ENCODE measurements at places on chromosomes 5 and 9.
A peak's percentile ranks its signal among the peaks of the same experiment; 100 is the strongest.

GRCh38 chr5:42309865-42310264 is 113.4 kb upstream of the GHR start:
- H3K4me1 ChIP-seq, result no peaks in the 10 kb centered on the region
- H3K4me3 ChIP-seq, result no peak overlapping the region
- no peak overlapping the region for H3K27ac ChIP-seq
- DNase-seq, result no peak
- H3K36me3 ChIP-seq, result no peaks in the 10 kb centered on the region
- no peaks in the 10 kb centered on the region for H3K27me3 ChIP-seq

DNA sequence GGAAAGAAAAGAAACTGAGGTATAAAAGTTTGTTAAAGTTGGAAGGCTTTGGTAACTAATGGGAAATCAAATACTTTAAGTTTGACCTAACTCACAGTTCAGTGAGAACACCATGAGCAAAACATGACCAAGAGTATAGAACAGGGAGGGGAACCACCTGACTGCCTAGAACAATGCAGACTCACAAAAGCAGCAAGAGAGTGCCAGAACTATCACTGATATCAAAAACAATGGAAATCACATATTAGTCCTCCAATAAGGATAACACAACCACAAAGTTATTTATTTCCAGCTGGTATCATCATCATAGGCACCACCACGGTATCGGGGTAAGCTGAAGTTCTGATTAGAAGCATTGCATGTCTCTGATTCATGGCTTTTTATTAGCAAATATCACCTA is 77.5 kb downstream of the TRPM6 start:
- no peaks in the 10 kb centered on the region for H3K4me1 ChIP-seq
- no peak overlapping the region for H3K27ac ChIP-seq
- no peak for DNase-seq
- no peaks in the 10 kb centered on the region for H3K36me3 ChIP-seq

DNA sequence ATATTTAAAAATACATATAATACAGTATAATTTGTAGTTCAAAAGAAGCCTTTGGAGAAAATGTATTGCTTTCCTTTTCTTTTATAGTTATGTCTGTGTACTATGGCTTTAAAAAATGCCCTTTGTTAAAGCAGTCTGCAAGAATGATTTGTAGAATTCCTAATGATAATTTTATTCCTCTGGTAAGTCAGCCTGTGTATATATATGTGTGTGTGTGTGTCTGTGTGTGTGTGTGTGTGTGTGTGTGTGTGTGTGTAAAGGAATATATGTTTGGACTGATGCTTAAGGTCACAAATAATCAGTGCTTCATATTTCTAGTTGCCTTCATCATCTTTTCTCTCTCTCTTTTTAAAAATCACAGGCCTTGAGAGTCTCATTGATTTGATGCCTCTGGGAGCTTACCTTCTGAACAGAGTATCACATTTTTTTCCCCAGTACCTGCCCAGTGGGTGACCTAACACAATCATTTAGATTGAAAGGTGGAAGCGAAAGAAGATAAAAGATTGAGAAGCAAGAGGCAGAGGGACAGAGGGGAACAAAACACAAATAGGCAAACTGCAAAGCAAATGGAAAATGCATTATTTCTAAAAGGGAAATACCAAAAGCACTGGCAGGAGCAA is 709.2 kb upstream of the DMAC1 start:
- no peak for DNase-seq
- H3K27me3 ChIP-seq, result no peaks in the 10 kb centered on the region
- H3K36me3 ChIP-seq, result no peaks in the 10 kb centered on the region
- H3K27ac ChIP-seq, result no peak overlapping the region

GRCh38 chr9:110355911-110356310 is 18.2 kb upstream of the TXNDC8 start:
- no peak overlapping the region for H3K27ac ChIP-seq
- no peaks in the 10 kb centered on the region for H3K4me1 ChIP-seq
- H3K27me3 ChIP-seq, result no peaks in the 10 kb centered on the region
- H3K4me3 ChIP-seq, result no peak overlapping the region

DNA sequence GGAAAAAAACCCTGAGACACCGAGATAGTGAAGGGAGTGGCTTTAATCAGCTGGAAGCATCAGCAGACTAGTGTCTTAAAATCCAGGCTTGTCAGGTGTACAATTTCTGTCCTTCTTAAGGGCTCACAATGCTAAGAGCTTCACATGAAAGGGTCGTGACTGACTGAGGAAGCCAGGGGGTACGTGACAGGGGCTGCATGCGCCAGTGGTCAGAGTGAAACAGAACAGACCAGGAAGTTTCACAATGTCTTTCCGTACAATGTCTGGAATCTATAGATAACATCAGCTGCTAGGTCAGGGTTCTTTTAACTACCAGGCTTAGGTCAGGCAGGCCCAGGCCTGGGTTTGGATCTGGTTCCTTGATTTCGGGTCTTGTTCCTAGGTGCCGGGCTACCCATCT is 253.0 kb downstream of the CDH10 start:
- no peaks in the 10 kb centered on the region for H3K27me3 ChIP-seq
- H3K4me3 ChIP-seq, result no peak overlapping the region
- H3K27ac ChIP-seq, result no peak overlapping the region
- DNase-seq, result no peak

DNA sequence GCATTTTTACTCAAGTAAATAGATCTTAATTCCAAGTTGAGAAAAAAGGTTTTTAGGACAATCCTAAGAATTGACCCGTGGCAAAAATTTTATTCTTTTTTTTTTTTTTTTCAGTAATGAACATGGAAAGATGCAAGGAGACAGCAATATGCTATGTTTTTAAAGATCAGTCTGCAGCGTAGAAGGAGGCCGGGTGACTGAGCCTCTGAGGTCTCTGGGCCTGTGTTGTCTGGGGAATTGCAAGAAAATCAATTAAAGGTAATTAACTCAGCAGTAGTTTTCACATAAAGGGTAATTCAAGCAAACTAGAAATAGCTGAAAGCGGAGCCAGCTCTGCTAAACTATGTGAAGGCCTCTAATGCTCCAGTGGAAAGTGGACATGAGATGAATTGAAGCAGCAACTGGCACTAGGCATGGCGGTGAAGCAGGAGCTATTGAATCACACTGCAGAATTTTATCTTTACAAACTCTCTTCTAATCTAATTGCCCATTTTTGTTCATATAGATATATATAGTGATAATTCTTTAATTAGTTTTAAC is 285.2 kb upstream of the ITGA1 start:
- no peak overlapping the region for H3K4me3 ChIP-seq
- H3K4me1 ChIP-seq, result no peaks in the 10 kb centered on the region
- H3K36me3 ChIP-seq, result no peaks in the 10 kb centered on the region
- DNase-seq, result no peak

DNA sequence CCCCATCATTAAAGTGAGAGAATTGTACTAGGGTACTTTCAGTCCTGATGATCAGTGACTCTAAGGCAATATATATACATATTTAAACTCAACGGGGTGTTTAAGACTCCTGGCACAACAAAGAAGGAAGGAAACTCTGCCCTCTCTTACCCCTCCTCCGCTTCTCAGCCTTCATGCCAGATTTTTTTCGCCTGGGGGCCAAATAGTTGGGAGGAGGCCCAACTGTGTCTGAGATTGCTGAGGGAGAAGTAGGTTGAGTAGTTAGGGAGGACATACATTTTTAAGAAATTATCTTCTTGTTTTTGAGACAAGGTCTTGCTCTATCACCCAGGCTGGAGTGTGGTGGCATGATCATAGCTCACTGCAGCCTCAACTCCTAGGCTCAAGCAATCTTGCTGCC is 127.7 kb upstream of the SHB start:
- no peaks in the 10 kb centered on the region for H3K36me3 ChIP-seq
- no peak overlapping the region for H3K4me3 ChIP-seq
- no peak for DNase-seq
- no peak overlapping the region for H3K27ac ChIP-seq

DNA sequence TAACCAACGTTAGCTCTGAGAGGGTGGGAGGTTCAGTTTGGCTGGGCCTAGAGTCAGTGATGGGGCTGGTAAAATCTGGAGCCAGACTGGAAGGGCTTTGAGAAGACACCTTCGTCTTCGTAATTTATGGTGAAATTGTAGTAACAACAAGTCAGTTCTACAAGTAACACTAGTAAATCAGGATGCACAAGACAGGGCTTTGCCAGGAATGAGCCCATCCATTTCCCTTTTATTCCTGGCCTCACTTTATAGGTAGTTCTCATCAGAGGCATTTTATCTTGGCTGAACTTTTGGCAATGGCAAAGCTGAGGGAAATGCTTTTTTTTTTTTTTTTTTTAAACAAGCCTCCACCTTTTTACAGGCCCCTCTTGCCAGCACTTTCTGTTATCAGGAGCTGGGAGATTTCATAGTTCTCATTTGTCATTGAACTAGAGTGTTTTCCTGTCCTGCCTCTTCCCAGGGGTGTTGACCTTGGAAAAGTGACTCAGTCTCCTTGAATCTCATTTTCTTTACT is 110.5 kb upstream of the KLF4 start:
- H3K27ac ChIP-seq, result peak overlapping the region; percentile 58
- no peaks in the 10 kb centered on the region for H3K27me3 ChIP-seq
- peaks cover 10% of the 10 kb centered on the region for H3K4me1 ChIP-seq

DNA sequence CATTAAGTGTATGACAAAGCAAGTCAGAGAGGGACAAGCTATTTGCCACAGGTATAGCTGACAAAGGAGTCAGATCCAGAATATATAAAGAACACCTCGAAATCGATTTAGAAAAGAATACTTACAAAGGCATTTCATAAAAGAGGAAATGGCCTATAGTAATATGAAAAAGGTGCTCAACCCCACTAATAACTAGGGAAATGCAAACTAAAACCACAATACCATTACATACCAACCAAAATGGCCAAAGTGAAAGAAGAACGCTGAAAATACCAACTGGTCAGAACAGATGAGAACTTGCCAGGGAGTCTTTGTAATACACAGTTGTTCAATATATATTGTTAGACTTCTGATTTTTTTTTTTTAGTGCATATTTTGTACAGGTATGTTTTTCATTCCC is 152.9 kb downstream of the CDC42SE2 start:
- no peak for DNase-seq
- H3K27ac ChIP-seq, result no peak overlapping the region
- H3K27me3 ChIP-seq, result no peaks in the 10 kb centered on the region

GRCh38 chr5:139696894-139697658 is 48.9 kb downstream of the CXXC5 start:
- peaks cover 47% of the 10 kb centered on the region for H3K4me1 ChIP-seq
- H3K27ac ChIP-seq, result peak overlapping the region; percentile 94
- DNase-seq, result peak; percentile 85
- H3K27me3 ChIP-seq, result no peaks in the 10 kb centered on the region
- H3K4me3 ChIP-seq, result peak overlapping the region; percentile 38

GRCh38 chr5:14128079-14128478 is 15.1 kb upstream of the TRIO start:
- H3K4me3 ChIP-seq, result no peak overlapping the region
- H3K4me1 ChIP-seq, result no peaks in the 10 kb centered on the region
- no peaks in the 10 kb centered on the region for H3K27me3 ChIP-seq
- no peak overlapping the region for H3K27ac ChIP-seq
- DNase-seq, result no peak
- no peaks in the 10 kb centered on the region for H3K36me3 ChIP-seq

- H3K27me3 ChIP-seq, result no peaks in the 10 kb centered on the region
- no peak overlapping the region for H3K27ac ChIP-seq
- peaks cover 5% of the 10 kb centered on the region for H3K4me1 ChIP-seq
These were observed 348.6 kb upstream of the RGMB start for GRCh38 chr5:98424681-98425450.

GRCh38 chr9:83996126-83996525 is 15.5 kb downstream of the RMI1 start:
- no peaks in the 10 kb centered on the region for H3K27me3 ChIP-seq
- H3K27ac ChIP-seq, result no peak overlapping the region
- H3K36me3 ChIP-seq, result peaks cover 3% of the 10 kb centered on the region
- no peaks in the 10 kb centered on the region for H3K4me1 ChIP-seq

DNA sequence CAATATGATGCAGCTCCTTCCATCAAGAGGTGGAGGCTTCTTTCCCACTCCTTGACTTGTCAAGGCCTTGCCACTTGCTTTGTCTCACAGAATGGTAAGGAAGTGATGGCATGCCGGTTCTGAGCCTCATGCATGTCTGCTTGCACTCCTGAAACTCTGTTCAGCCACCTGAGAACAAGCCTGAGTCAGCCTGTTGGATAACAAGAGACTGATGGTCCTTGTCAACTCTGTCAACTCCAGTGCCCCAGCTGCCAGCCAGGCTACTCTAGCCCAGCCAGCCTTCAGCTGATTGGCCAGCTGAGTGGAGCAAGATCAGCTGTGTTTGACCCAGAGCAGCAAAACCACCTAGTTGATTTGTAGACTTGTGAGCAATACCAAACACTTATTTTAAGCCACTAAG is 4.4 kb upstream of the TENT4A start:
- H3K27me3 ChIP-seq, result no peaks in the 10 kb centered on the region
- H3K4me1 ChIP-seq, result peaks cover 28% of the 10 kb centered on the region
- H3K27ac ChIP-seq, result peak overlapping the region; percentile 55
- DNase-seq, result no peak
- H3K36me3 ChIP-seq, result no peaks in the 10 kb centered on the region
- H3K4me3 ChIP-seq, result no peak overlapping the region

DNA sequence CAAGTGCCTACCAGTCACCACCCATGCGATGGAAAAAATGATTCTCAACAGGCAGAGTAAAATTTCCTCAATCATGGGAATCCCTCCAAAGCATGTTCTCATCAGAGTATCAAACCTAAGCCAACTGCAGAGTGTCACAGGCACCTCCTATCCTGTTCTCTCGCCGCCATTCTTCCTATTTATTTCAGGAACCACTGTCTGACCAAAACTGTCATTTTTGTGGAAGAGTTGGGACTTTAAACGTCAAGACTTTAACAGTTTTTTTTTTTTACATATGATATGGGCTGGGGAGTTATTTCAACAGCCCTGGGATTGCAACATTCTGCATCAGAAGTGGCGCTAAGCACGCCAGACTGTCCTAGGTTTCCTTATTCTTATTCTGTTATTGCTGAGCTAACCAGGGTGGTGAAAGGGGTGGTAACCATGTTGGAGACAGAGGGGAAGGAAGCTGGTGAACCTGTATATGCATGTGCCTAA is 29.5 kb downstream of the PFDN1 start:
- no peaks in the 10 kb centered on the region for H3K27me3 ChIP-seq
- H3K27ac ChIP-seq, result no peak overlapping the region
- no peak for DNase-seq
- no peak overlapping the region for H3K4me3 ChIP-seq

DNA sequence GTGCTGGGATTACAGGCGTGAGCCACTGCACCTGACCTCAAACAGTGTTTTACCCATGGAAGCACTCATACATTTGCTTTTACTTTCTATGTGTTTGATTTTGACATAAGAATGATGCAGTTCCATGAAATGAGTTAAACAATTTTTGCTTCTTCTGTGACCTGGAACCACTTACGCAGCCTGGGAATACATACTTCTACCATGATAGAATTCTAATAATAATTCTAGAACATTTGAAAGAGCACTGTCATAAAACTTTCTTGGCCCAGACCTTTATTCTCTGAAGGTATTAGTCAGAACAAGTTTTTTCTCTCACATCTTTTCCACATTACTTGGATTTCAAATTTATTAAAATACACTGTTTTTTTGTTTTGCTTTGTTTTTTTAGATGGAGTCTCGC is 25.3 kb upstream of the COL5A1 start:
- no peaks in the 10 kb centered on the region for H3K27me3 ChIP-seq

GRCh38 chr5:103674251-103674650 is 111.7 kb upstream of the NUDT12 start:
- no peak overlapping the region for H3K27ac ChIP-seq
- no peaks in the 10 kb centered on the region for H3K27me3 ChIP-seq
- H3K4me1 ChIP-seq, result no peaks in the 10 kb centered on the region
- no peak overlapping the region for H3K4me3 ChIP-seq
